Fibroblast of the aortic adventitia (primary cell): ENCODE measurements at places on chromosomes 5 and 9. TPM values are rescaled to one million over a fixed set of nuclear protein-coding genes. Genes with fewer than 3 reads are reported as not detected.

DNA sequence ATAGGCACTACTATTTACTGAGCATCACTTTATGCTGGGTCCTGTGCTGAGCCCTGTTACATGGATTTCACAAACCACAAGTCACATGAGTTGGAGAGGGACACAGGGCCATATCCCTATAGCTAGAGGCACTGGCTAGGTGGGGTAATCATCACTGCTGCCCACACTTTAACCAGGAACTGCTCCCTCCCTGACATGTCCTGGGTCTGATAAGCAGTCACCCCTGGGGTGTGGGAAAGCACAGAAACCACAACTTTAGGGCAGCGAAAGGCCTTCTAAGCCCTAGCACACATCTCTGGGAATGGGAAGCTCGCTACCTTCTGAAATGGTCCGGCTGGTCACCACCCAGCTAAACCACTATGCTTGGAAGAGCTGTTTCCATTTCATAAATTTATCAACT, 15.0 kb downstream of the TBC1D2 start:
- no peak for DNase-seq

DNA sequence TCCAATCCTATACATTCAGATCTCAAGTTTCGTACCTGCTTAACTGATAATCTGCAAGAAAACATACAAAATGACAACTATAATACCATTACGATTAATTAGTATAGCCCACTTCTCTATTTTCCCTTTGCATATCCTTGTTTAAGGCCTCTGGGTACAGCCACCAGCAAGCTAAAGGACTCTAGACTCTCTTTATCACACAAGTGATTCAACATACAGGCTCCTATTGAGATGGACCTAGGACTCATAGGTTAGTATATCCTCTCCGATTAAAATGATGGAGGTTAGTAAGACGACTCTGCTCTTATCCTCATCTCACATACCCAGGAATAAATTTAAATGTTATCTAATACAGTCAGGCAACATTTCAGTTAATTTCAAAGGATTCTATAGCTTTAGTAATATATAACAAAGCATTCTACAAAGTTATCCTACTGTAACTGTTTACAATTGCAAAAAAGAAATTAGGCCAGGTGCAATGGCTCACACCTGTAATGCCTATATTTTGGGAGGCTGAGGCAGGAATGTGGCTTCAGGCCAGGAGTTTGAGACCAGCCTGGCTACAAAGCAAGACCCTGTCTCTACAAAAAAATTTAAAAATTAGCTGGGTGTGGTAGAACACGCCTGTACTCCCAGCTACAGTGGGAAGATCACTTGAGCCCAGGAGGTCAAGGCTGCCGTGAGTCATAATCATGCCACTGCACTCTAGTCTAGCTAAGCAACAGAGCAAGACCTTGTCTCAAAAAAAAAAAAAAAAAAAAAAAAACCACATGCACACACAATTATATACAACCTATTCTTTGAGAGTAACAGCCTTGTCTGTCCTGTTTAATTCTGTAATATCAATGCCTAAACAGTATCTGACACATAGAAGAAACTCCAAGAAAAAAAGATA, 15.4 kb downstream of the HAUS6 start:
- DNase-seq, result peak; percentile 9

DNA sequence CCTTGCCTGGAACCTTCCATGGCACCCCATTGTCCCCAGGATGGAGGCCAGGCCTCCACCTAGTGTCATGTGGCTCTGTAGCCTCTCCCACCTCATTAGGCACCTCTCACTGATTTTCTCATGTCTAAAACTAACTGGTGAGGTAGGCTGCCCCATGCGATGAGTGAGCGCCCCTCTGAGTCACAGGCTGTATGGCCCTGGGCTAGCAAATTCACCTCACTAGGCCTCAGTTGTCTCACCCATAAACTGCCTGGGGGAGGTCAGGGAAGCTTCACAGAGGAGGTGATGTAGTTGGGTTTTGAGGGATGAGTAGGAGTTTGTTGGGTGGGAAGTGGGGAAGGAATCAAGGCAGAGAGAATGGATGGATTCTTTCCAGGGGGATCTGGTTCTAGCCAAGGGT, 8.8 kb downstream of the RXRA start:
- DNase-seq, result no peak

- no peak for DNase-seq
Measured at GRCh38 chr5:39058178-39058921, 15.8 kb downstream of the RICTOR start.

GAPT gene
- not detected in 2 replicates for total RNA-seq

GRCh38 chr5:145750199-145750598, 84.9 kb downstream of the PRELID2 start:
- peak; percentile 77 for DNase-seq

RAD17 gene
- 26.1 and 28.6 TPM in 2 replicates for total RNA-seq

GRCh38 chr5:112951124-112951702, 25.4 kb upstream of the DCP2 start:
- no peak for DNase-seq

STPG3 gene
- not detected in 2 replicates for total RNA-seq

GRCh38 chr5:67012171-67012570, 184.4 kb downstream of the CD180 start:
- no peak for DNase-seq

C9orf50 gene
- total RNA-seq, result 0.98 TPM in 1 of 2 replicates, not detected in the other

GRCh38 chr5:35954175-35954574, 15.8 kb upstream of the CAPSL start:
- no peak for DNase-seq

DNA sequence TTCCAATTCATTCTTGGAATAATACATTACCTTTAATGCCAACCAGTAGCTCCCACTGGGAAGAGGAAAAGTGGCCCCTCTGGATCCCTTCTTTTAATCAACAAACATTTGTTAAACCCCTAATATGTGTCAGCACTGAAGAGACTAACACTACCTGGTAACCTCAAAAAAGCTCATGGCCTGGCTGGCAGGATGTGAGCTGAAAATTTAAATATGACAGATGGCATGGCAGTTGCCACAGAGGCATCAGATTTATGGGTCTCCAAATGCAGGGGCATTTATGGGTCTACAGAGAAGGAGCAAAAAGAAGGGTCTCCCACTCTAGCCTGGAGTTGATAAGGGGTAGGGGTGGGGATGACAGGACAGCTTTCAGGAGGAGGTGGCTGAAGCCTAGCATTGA, 12.5 kb downstream of the DNAH5 start:
- DNase-seq, result no peak

- DNase-seq, result peak; percentile 77
Measured at GRCh38 chr9:131502781-131503625, at the start of gene POMT1. Gene POMT1 (plus strand): TSS chr9:131502918. CDS start chr9:131504219, 1,301 bp downstream.

DNA sequence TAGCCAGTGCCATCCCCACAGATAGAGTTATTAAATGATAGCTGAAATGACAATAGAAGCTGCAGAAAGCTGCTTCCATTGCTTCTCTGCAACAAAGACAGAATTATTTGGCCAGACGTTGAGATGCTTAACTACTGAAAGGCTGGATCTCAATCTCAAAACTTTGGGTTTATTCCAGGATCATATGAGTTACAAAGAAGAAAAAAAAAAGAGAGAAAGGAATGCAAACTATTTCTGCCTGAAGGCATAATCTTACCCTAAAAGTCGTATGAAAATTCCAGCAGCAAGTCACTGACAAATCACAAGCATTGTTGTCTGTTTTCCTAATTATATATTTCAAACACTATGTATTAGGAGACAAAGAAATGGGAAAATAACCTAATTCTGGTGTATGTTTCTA, 12.8 kb upstream of the TYRP1 start:
- DNase-seq, result peak; percentile 77

DNA sequence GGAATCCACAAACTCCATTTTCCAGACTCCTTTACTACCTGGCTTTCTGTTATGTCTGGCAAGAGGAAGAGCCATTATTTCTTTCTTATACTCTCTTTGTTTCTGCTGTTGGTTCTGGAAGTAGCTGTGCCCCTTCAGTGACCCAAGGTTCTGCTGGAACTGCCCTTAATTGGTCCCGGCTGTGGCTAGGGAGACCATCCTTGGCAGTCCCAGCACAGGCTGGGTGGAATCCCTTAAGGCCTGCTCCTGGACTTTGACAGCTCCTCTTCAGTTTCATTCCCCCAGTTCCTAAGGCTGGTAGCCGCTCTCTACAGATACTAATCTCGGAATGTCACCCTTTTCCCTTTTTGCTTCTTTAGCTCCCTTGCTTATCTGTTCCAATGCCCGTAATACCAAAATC, 81.9 kb upstream of the GLIS3 start:
- no peak for DNase-seq

DNA sequence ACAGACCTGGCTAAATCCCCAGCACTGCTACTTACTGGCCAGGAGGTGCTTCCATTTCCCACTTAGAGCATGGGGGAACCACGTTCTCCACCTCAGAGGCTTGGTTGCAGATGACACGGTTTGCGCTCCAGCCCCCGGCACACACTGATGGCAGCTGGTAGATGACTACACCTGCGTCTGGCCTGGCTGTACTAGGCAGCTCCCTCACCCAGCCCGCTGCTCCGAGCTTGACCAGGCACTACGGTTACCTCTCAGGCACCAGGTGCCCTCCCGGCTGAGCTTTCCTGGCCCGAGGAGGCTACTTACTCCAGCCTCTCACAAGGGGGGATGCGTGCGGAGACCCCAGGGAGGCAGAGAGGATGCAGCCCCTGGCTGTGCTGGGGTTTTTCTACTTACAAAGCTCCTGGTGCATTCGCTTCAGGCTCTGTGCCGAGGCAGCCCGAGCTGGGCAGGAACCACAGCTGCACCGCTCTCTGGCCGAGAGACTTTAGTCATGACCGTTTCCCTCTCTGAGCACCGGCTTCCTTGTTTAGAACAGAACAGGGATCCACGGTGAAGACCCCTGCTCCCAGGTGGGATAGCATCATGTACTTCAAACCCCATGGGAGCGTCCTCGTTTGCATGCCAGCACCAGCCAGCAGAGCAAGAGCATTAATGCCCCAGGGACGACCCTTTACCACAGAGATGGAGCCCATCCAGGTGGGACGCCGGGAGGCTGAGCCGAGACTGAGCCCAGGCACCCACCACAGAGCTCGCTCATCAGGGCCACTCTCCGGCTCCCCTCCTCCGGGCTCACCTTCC, 7.6 kb upstream of the GBGT1 start:
- no peak for DNase-seq

VPS13A gene
- 50.9 and 66.0 TPM in 2 replicates for total RNA-seq

CDK5RAP2 gene
- 36.8 and 66.6 TPM in 2 replicates for total RNA-seq

C5orf22 gene
- 4.1 and 18.7 TPM in 2 replicates for total RNA-seq

LURAP1L gene
- total RNA-seq, result 47.5 and 48.2 TPM in 2 replicates

ADRA1B gene
- 0.63 TPM in 1 of 2 replicates, not detected in the other for total RNA-seq

ARHGEF39 gene
- total RNA-seq, result 3.9 TPM in 1 of 2 replicates, not detected in the other

DNA sequence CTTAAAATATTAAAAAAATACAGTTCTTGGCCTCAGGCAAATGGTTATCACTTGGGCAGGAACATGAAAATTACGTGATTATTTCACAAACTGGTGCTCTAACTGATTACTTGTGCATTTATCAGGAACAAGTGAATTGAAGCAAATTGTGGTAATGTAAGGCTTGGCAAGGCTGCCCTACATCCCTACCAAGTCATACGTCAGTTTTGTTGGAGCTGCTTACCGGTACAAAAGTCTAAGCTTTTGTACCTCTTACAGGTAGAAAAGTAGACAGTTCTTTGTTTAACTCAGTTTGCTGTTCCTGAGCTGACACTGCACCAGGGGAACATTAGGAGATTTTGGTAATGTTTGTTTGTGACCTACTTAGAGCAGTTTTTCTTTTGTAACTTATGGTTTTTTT, 2.2 kb downstream of the G3BP1 start:
- no peak for DNase-seq

DNA sequence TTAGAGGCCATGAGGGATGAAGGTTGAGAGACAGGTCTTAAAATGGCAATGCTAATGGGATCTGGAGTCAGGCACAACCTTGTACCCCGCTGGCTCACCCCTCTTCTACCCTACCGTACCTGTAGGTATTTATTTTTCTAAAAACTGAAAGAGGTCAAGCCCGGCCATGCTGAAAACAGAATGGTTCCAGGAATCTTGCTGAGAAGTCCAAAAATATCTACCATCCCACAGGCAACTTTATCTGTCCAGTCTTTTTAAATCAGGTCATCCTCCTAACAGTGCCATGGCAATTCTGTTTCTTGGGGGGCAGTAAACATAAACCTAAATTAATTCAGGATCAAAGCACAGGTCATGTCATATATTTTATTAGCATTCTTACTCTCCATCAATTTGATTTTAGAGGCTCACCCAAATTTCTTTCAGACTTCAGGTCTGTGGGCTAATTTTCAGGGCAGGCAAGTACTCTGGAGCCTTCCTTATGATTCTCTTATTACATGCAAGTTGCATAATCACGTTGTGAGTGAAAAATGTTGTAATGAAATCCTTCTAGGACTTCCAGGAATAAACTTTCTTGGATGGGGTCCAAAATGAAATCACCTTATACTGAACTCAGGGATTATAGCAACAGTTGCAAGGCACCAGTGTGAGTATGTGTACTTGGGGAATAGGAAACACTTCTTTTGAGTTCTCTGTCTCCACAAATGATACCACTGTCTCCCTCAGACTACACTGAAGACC, 102.7 kb upstream of the NREP start:
- peak; percentile 98 for DNase-seq

GRCh38 chr5:83967417-83967816, 246.8 kb upstream of the HAPLN1 start:
- no peak for DNase-seq

- no peak for DNase-seq
Measured at GRCh38 chr9:105871540-105871939, 177.2 kb downstream of the TMEM38B start.

- no peak for DNase-seq
Measured at GRCh38 chr9:94623253-94623652, 16.1 kb downstream of the FBP1 start.

- DNase-seq, result peak; percentile 22
Measured at GRCh38 chr9:96859461-96860198, 5.3 kb upstream of the ZNF782 start.
